ENCODE measurements at places on chromosomes 13 and 19.

DNA sequence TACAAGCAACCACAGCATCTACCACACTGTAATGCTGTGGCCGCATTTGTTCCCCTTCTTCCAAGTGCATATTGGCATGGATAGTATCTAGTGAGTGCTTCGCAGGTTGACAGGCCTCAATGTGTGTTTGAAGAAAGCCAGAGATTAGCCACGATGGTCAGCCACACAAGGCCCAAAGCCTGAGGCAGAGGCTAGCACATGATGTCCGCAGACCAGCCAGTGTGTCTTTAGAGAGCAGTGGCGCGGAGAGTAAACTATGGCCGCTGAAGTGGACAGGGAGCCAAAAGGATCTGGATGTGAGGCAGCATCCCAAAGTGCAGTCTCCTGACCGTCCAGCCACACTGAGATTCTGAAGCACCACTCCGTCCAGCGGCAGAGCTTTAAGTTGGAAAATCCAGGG is 36.0 kb downstream of the BRD4 start:
- DNase-seq = no peak

GRCh38 chr13:31747291-31747690 is 8.0 kb downstream of the RXFP2 start:
- DNase-seq = no peak

DNA sequence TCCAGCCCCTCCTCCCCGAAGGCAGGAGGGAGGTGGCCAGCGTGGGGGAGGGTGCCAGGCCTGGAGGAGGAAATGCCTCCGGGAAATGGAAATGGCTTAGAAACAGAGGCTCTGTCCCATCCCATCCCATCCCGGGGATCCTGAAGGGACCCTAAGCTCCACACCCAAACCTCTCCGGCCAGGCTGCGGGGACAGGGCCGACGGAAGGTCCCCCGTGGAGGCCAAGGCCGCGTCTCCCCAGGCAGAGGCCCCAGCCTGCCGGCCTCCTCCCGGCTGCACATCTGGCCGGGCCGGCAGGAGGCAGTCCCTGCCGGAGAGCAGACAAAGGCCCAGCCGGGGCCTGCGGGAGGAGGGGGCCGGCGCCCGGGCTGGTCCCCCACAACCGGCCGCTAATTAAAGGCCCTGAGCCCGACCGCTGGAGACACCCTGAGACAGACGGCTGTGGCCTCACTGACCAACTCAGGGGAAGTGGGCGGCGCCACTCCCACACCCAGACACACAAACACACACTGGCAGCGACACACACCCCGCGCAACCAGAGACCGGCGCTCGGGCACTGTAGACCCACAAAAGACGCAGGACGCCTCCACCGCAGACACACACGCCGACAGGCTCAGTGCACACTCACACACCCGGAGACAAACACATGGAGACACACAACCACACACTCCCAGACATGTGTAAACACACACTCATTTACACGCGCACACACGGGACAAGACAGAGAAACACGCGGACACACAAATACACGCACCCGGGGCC is 1.1 kb downstream of the ADAMTS10 start:
- no peak for DNase-seq

- no peak for DNase-seq
Measured at GRCh38 chr13:30652746-30653386, 35.1 kb downstream of the USPL1 start.
